Activated CD4-positive, alpha-beta memory T cell treated with anti-CD3 and anti-CD28 coated beads for 36 hours (primary cell): ENCODE measurements at places on chromosomes 4 and X. TPM values are rescaled to one million over a fixed set of nuclear protein-coding genes. Genes with fewer than 3 reads are reported as not detected.

DNA sequence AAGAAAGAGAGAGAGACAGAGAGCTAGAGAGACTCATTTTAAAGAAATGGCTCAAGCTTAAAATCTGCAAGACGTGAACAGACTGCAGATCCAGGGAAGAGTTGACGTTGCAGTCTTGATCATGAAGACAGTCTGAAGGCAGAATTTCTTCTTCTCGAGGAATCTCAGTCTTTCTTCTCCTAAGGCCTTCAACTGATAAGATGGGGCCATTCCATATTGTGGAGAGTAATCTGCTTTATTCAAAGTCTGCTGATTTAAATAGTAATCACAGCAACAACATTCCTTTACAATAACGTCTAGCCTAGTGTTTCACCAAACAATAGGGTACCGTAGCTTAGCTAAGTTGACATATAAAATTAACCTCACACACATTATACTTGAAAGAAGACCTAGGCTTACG, 208.4 kb upstream of the ADAMTS3 start:
- no peak overlapping the region for H3K27ac ChIP-seq
- no peaks in the 10 kb centered on the region for H3K4me1 ChIP-seq

DNA sequence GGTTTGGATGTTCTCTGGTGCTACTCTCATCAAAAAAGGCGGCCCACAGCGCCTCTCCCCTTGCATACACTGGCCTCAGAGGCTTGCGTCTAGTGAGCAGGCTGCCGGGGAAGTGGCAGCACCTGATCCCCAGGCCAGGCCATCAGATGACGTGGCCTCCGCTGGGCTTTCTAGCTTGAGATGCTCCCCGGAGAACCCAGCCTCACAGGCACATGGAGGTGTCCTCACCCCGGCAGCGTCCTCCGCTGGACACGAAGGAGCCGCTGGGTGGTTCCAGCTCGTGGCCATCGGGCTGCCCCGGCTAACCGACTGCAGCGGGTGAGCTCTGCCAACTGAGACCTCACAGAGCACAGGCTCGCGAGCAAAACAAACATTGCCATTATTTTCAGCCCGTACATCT, 12.8 kb downstream of the IRAK1 start:
- no peak overlapping the region for H3K4me3 ChIP-seq
- H3K27ac ChIP-seq: no peak overlapping the region
- H3K27me3 ChIP-seq: no peaks in the 10 kb centered on the region
- peaks cover 8% of the 10 kb centered on the region for H3K4me1 ChIP-seq
- peaks cover 23% of the 10 kb centered on the region for H3K36me3 ChIP-seq

DNA sequence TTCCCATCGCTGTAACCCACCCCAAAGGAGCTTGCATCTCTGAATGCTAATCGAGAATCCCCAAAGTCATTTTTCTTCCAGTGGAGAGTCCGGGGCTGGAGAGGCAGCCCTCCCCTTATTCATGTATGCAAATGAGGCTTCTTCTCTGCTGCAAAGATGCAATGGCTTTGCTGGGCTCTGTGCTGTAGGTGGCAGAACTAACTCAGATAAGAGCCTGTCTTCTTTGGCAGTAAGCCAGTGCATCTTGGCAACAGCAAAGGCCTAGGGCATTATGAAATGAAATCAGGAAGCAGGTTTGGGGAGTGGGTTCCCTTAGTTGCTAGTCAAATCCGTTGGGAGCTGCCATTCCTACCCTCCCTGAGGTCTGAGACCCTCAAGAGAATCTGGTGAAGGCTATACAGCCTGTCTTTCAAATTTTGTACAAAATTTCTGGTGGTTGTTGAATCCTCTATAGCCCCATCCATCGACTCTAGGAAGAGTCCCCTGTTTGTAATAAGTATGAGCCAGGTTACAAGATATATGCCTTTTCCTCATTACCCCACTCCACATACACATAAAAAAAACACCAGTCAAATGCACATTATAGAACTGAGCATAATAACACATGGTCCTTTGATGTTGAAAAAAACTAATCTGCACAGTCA, 290.6 kb upstream of the TAPT1 start:
- H3K4me3 ChIP-seq: no peak overlapping the region
- no peaks in the 10 kb centered on the region for H3K4me1 ChIP-seq
- H3K36me3 ChIP-seq: no peaks in the 10 kb centered on the region
- H3K27me3 ChIP-seq: no peaks in the 10 kb centered on the region
- no peak for DNase-seq

- no peaks in the 10 kb centered on the region for H3K27me3 ChIP-seq
- no peak overlapping the region for H3K4me3 ChIP-seq
- no peak for DNase-seq
- no peaks in the 10 kb centered on the region for H3K36me3 ChIP-seq
- H3K4me1 ChIP-seq: no peaks in the 10 kb centered on the region
Measured at GRCh38 chr4:79177388-79177787, 148.5 kb downstream of the NAA11 start.

DNA sequence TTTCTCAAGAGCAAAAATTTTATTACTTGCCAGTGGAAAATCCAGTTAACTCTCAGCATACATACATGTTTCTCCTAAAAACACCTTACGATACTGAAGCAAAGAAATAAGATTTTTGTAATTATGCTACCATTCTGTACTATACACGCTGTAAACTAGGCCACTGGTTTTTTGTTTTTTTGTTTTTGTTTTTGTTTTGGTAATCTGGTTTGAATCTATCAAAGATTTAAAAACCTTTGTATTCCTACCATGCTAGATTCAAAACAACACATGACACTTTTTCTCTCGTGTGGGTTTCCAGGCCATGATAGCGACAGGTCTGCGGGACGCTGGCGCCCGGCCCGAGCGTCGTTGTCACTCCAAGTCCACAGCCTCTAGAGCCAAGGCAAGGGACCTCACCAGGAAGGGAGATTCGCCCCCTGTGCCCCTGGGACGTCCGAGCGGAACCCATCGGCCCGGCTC, 723 bp downstream of the TMEM192 start:
- H3K27me3 ChIP-seq: no peaks in the 10 kb centered on the region
- H3K4me1 ChIP-seq: peaks cover 14% of the 10 kb centered on the region
- no peaks in the 10 kb centered on the region for H3K36me3 ChIP-seq
- H3K27ac ChIP-seq: peak overlapping the region; percentile 73
- DNase-seq: no peak
- peak overlapping the region; percentile 93 for H3K4me3 ChIP-seq

GRCh38 chrX:120697053-120697452, 67.2 kb upstream of the C1GALT1C1 start:
- H3K36me3 ChIP-seq: peaks cover 6% of the 10 kb centered on the region
- H3K4me3 ChIP-seq: no peak overlapping the region
- peak; percentile 60 for DNase-seq
- H3K4me1 ChIP-seq: peaks cover 19% of the 10 kb centered on the region

DNA sequence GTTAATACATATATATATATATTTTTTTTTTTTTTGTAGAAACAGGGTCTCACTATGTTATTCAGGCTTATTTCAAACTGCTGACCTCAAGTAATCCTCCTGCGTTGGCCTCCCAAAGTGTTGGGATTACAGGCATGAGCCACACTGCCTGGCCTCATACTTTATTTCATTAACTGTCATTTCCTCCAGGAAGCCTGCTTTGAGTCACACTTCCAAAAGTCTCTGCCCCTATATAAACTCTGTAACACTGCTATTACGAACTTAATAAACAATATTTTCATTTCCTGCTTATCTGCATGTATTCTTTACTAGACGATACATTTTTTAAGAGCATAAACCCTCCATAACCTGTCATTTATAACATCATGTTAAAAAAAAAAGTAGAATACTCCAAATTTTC, 167.2 kb downstream of the WDFY3 start:
- no peak overlapping the region for H3K27ac ChIP-seq
- H3K27me3 ChIP-seq: no peaks in the 10 kb centered on the region

DNA sequence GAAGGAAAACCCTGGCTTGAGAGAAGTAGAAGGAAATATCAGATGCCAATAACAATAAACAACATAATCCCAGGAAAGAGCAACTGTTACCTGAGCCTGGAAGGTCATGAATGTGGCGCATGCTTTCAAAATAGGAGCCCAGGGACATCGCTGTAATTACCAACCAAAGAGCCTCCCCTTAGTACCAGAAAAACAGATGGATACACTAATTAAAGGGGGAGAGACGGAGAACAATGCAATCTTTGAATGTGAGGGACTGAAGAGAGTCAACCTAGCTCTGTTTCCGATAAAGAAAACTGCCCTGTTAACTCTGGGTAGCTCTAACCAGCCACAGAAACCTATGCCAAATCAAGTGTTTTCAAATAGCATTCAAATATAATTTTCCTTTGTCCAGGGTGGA, 161.4 kb downstream of the ENOX2 start:
- H3K4me1 ChIP-seq: no peaks in the 10 kb centered on the region
- H3K4me3 ChIP-seq: no peak overlapping the region
- no peaks in the 10 kb centered on the region for H3K27me3 ChIP-seq
- no peaks in the 10 kb centered on the region for H3K36me3 ChIP-seq
- no peak for DNase-seq

- no peaks in the 10 kb centered on the region for H3K4me1 ChIP-seq
- no peaks in the 10 kb centered on the region for H3K27me3 ChIP-seq
- no peak overlapping the region for H3K4me3 ChIP-seq
- no peak for DNase-seq
- no peak overlapping the region for H3K27ac ChIP-seq
- no peaks in the 10 kb centered on the region for H3K36me3 ChIP-seq
Measured at GRCh38 chrX:125894947-125895346, 271.1 kb downstream of the DCAF12L2 start.

DNA sequence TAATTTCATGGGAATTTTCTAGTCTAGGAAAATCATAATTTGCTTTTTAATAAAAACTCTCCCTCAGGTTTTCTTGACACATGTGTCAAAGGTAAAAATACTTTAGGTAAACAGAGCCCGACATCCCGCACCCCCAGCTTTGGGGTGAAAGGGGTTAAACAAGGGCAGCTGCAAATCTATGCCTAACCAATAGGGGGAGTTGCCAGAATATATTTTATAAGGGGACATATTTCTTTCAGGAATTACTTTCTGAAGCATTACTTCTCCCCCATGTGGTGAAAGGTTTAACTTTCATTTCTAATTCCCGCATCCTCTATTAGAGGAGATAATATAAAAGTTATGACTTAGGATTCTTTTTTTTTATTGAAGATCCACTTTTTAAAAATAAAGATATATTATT, 53.9 kb upstream of the HEPH start:
- H3K4me1 ChIP-seq: no peaks in the 10 kb centered on the region
- H3K27me3 ChIP-seq: no peaks in the 10 kb centered on the region
- DNase-seq: peak; percentile 9
- H3K4me3 ChIP-seq: no peak overlapping the region

- no peaks in the 10 kb centered on the region for H3K36me3 ChIP-seq
- no peak overlapping the region for H3K4me3 ChIP-seq
- H3K4me1 ChIP-seq: no peaks in the 10 kb centered on the region
Measured at GRCh38 chr4:23060776-23061175, 368.0 kb downstream of the GBA3 start.

The PF4V1 gene
- total RNA-seq: not detected

The HPRT1 gene
- total RNA-seq: 104 TPM

The SFRP2 gene
- not detected for total RNA-seq

The PCDH7 gene
- total RNA-seq: not detected
